Colonic mucosa (tissue), 4 donors: ENCODE measurements at places on chromosomes 7 and 10. TPM values are rescaled to one million over a fixed set of nuclear protein-coding genes. Genes with fewer than 3 reads are reported as not detected.

GRCh38 chr10:75351637-75352036 lies 49.9 kb downstream of the ZNF503 start:
- no peak overlapping the region for H3K4me3 ChIP-seq
- H3K4me1 ChIP-seq = no peaks in the 10 kb centered on the region
- DNase-seq = no peak
- H3K36me3 ChIP-seq = no peaks in the 10 kb centered on the region
- H3K27me3 ChIP-seq = no peaks in the 10 kb centered on the region

DNA sequence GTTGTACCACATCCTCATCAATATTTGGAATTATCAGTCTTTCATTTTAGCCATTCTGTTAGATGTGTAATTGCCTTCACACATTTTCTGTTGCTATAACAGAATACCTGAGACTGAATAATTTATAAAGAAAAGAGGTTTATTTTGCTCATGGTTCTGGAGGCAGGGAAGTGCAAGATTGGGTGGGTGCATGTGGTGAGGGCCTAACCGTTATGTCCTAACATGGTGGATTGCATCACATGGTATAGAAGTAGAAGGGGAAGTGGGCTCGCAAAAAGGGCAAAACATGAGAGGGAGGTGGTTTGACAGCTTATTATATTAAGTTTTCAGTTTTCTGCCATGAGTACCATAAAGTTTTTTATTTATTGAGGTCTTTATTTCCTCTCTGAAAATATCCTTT lies 452.0 kb downstream of the ARL4A start:
- DNase-seq = no peak
- no peaks in the 10 kb centered on the region for H3K36me3 ChIP-seq
- no peaks in the 10 kb centered on the region for H3K4me1 ChIP-seq

DNA sequence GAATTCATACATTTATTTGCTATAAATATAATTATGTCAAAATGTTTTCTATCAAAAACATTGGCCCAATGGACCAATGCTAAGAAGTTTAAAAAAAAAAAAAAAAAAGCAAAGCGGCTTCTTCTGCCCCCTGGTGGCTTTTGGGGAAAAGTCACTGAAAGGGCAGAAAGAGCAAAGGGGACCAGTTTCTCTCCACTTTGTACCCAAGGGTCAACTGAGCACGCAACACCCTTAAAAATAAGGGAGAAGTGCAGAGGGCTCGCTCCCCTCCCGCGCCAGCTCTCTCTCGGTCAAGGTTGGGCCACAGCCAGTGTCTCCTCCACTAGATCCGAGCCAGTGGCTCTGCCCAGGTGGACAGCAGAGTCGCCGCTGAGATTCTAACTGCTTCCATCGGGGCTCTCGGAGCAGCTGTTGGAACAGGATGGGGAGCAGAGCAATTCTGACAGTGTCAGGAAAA lies 136.4 kb upstream of the FGFR2 start:
- H3K36me3 ChIP-seq = no peaks in the 10 kb centered on the region
- H3K4me1 ChIP-seq = no peaks in the 10 kb centered on the region
- peaks cover 10% of the 10 kb centered on the region for H3K27me3 ChIP-seq
- H3K4me3 ChIP-seq = no peak overlapping the region
- no peak for DNase-seq
- H3K27ac ChIP-seq = no peak overlapping the region

The ACSM6 gene
- total RNA-seq = not detected

The TMEM184A gene
- total RNA-seq = 35.8 TPM

The AGR2 gene
- total RNA-seq = 1,572 TPM

- peak overlapping the region; percentile 86 for H3K4me3 ChIP-seq
- H3K4me1 ChIP-seq = no peaks in the 10 kb centered on the region
- peak overlapping the region; percentile 96 for H3K27ac ChIP-seq
- H3K36me3 ChIP-seq = no peaks in the 10 kb centered on the region
- peak; percentile 30 for DNase-seq
- no peaks in the 10 kb centered on the region for H3K27me3 ChIP-seq
Measured at GRCh38 chr10:31930023-31930751, 1.6 kb upstream of the ARHGAP12 start.

The FGF8 gene
- total RNA-seq = not detected

DNA sequence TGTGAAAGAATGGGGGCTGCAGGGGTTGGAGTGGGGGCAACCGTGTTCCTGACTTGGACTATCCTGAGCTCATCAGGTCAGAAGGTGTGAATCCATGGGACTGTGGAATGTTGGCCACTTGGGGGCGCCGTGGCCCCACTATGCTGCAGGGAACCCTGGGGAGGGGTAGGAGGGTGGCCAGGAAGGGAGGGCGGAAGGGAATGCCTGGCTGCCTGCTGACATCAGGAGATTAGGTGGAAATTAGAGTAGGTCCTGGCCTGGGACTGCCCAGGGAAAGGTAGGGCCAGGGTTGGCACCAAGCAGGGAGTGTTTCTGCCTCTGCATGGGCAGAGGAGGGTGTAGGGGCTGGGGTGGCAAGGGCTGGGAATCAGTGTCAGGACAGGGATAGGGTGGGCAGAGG lies 65.8 kb upstream of the PRSS58 start:
- H3K4me1 ChIP-seq = no peaks in the 10 kb centered on the region
- no peak overlapping the region for H3K4me3 ChIP-seq
- no peak for DNase-seq

- DNase-seq = no peak
- H3K36me3 ChIP-seq = no peaks in the 10 kb centered on the region
- H3K27ac ChIP-seq = no peak overlapping the region
- no peaks in the 10 kb centered on the region for H3K27me3 ChIP-seq
- no peaks in the 10 kb centered on the region for H3K4me1 ChIP-seq
- H3K4me3 ChIP-seq = no peak overlapping the region
Measured at GRCh38 chr10:83994325-83994724, 145.0 kb upstream of the GHITM start.

GRCh38 chr7:125484755-125485154 lies 555.1 kb upstream of the POT1 start:
- H3K27ac ChIP-seq = no peak overlapping the region
- H3K4me1 ChIP-seq = no peaks in the 10 kb centered on the region
- H3K27me3 ChIP-seq = no peaks in the 10 kb centered on the region
- H3K36me3 ChIP-seq = no peaks in the 10 kb centered on the region
- no peak overlapping the region for H3K4me3 ChIP-seq
- no peak for DNase-seq

GRCh38 chr7:27346531-27347275 lies 104.1 kb downstream of the EVX1 start:
- H3K27ac ChIP-seq = peak overlapping the region; percentile 38
- peaks cover 4% of the 10 kb centered on the region for H3K4me1 ChIP-seq
- no peaks in the 10 kb centered on the region for H3K27me3 ChIP-seq
- H3K36me3 ChIP-seq = no peaks in the 10 kb centered on the region

- H3K27ac ChIP-seq = no peak overlapping the region
- H3K4me3 ChIP-seq = no peak overlapping the region
- no peaks in the 10 kb centered on the region for H3K27me3 ChIP-seq
- DNase-seq = no peak
Measured at GRCh38 chr10:48574817-48575380, 30.0 kb downstream of the ARHGAP22 start.

- H3K27ac ChIP-seq = no peak overlapping the region
- no peak overlapping the region for H3K4me3 ChIP-seq
- H3K4me1 ChIP-seq = no peaks in the 10 kb centered on the region
- no peak for DNase-seq
Measured at GRCh38 chr7:98831641-98832221, 38.1 kb downstream of the TMEM130 start.

The OR2A12 gene
- not detected for total RNA-seq

- no peaks in the 10 kb centered on the region for H3K4me1 ChIP-seq
- H3K27me3 ChIP-seq = peaks cover 95% of the 10 kb centered on the region
- DNase-seq = no peak
- H3K36me3 ChIP-seq = no peaks in the 10 kb centered on the region
- H3K4me3 ChIP-seq = no peak overlapping the region
- no peak overlapping the region for H3K27ac ChIP-seq
Measured at GRCh38 chr7:155460926-155461613, 3.1 kb downstream of the EN2 start.

GRCh38 chr7:23811540-23811939 lies 101.5 kb downstream of the STK31 start:
- no peaks in the 10 kb centered on the region for H3K27me3 ChIP-seq
- H3K4me1 ChIP-seq = no peaks in the 10 kb centered on the region
- H3K27ac ChIP-seq = no peak overlapping the region
- no peak for DNase-seq
- no peak overlapping the region for H3K4me3 ChIP-seq

GRCh38 chr7:107506674-107507339 lies 37.0 kb downstream of the GPR22 start:
- H3K27me3 ChIP-seq = no peaks in the 10 kb centered on the region
- H3K36me3 ChIP-seq = no peaks in the 10 kb centered on the region
- peak overlapping the region; percentile 68 for H3K27ac ChIP-seq
- peak; percentile 91 for DNase-seq

The PIP gene
- not detected for total RNA-seq

- no peaks in the 10 kb centered on the region for H3K4me1 ChIP-seq
- no peak overlapping the region for H3K4me3 ChIP-seq
- H3K27ac ChIP-seq = no peak overlapping the region
- no peaks in the 10 kb centered on the region for H3K27me3 ChIP-seq
Measured at GRCh38 chr7:106793015-106793975, 71.8 kb upstream of the PIK3CG start.

DNA sequence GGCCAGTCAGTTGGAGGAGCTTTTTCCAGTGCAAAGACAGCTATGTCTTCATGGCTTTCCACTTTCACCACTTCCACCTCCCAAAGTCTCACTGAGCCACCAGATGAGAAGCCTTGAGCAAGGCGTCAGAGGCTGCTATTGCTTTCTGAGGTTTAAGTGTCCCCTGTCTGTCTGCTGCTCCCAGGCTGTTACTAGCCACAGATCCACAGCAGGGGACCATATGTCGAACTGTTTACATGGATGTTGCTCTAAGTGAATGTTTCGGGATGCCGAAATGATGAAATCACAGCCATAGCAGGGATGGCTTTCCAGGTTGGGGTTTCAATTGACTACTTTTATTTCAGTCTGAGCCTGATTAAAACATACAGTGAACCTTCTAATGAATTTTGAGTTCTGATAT lies 88.5 kb downstream of the AVL9 start:
- H3K27me3 ChIP-seq = no peaks in the 10 kb centered on the region
- H3K36me3 ChIP-seq = peaks cover 3% of the 10 kb centered on the region
- DNase-seq = no peak
- no peak overlapping the region for H3K4me3 ChIP-seq
- no peak overlapping the region for H3K27ac ChIP-seq

GRCh38 chr7:45919231-45919784 lies 1.8 kb downstream of the IGFBP3 start:
- no peaks in the 10 kb centered on the region for H3K36me3 ChIP-seq
- no peak for DNase-seq
- no peak overlapping the region for H3K4me3 ChIP-seq
- peaks cover 37% of the 10 kb centered on the region for H3K27me3 ChIP-seq
- H3K27ac ChIP-seq = no peak overlapping the region
- H3K4me1 ChIP-seq = no peaks in the 10 kb centered on the region

The TMEM236 gene
- total RNA-seq = 16.6 TPM

The HOXA7 gene
- total RNA-seq = 24.4 TPM

The WDR37 gene
- total RNA-seq = 18.6 TPM

The CHN2 gene
- 19.8 TPM for total RNA-seq

- no peak overlapping the region for H3K27ac ChIP-seq
- H3K4me3 ChIP-seq = no peak overlapping the region
- H3K27me3 ChIP-seq = no peaks in the 10 kb centered on the region
- no peaks in the 10 kb centered on the region for H3K36me3 ChIP-seq
- H3K4me1 ChIP-seq = no peaks in the 10 kb centered on the region
Measured at GRCh38 chr7:87506246-87507180, 31.0 kb upstream of the ABCB4 start.

The PIK3AP1 gene
- 12.4 TPM for total RNA-seq

- no peak overlapping the region for H3K4me3 ChIP-seq
- H3K27ac ChIP-seq = no peak overlapping the region
- no peaks in the 10 kb centered on the region for H3K36me3 ChIP-seq
- H3K4me1 ChIP-seq = no peaks in the 10 kb centered on the region
- no peak for DNase-seq
- no peaks in the 10 kb centered on the region for H3K27me3 ChIP-seq
Measured at GRCh38 chr10:97517778-97518300, 19.1 kb downstream of the UBTD1 start.

- H3K27ac ChIP-seq = no peak overlapping the region
- no peaks in the 10 kb centered on the region for H3K36me3 ChIP-seq
- DNase-seq = no peak
- no peaks in the 10 kb centered on the region for H3K4me1 ChIP-seq
- H3K27me3 ChIP-seq = no peaks in the 10 kb centered on the region
Measured at GRCh38 chr7:22640269-22640668, 86.7 kb upstream of the IL6 start.

The ERVW-1 gene
- total RNA-seq = not detected

The BBIP1 gene
- total RNA-seq = 19.1 TPM

The FANK1 gene
- total RNA-seq = 6.9 TPM

GRCh38 chr7:44385434-44386138 lies 60.2 kb upstream of the CAMK2B start:
- H3K36me3 ChIP-seq = peaks cover 9% of the 10 kb centered on the region
- H3K27me3 ChIP-seq = no peaks in the 10 kb centered on the region
- peak; percentile 12 for DNase-seq
- no peak overlapping the region for H3K27ac ChIP-seq

- H3K4me3 ChIP-seq = no peak overlapping the region
- H3K27me3 ChIP-seq = no peaks in the 10 kb centered on the region
- H3K4me1 ChIP-seq = no peaks in the 10 kb centered on the region
- H3K36me3 ChIP-seq = no peaks in the 10 kb centered on the region
Measured at GRCh38 chr7:1311406-1312135, 78.9 kb downstream of the UNCX start.

DNA sequence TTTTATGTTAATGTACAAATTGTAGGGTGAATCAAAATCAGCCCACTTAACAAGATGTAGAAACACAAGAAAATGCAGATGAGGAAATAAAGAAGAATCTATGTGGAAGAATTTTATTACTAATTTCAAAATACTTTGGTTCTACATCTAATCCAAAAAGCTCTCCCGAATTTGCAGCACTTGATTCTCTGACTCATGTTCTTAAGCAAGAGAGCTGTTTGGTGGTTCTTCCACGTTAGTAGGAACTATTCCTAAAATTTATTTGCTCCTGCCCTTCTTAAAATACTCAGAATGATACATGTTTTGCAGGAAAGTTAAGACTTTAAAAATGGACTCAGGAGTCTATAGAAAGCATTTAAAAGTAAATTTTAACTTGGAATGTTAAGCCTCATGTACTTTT lies 91.8 kb downstream of the ZMYND11 start:
- H3K36me3 ChIP-seq = no peaks in the 10 kb centered on the region
- no peak for DNase-seq
- no peak overlapping the region for H3K27ac ChIP-seq
- H3K27me3 ChIP-seq = no peaks in the 10 kb centered on the region
- H3K4me1 ChIP-seq = no peaks in the 10 kb centered on the region
- H3K4me3 ChIP-seq = no peak overlapping the region

GRCh38 chr7:50661345-50662040 lies 96.3 kb upstream of the DDC start:
- H3K4me1 ChIP-seq = peaks cover 3% of the 10 kb centered on the region
- DNase-seq = no peak
- H3K4me3 ChIP-seq = no peak overlapping the region
- no peak overlapping the region for H3K27ac ChIP-seq

The CYP2E1 gene
- total RNA-seq = 0.90 TPM

The DPP6 gene
- total RNA-seq = 0.17 TPM

The OR2A1 gene
- not detected for total RNA-seq

GRCh38 chr10:70693619-70694335 lies 21.5 kb downstream of the ADAMTS14 start:
- peak overlapping the region; percentile 27 for H3K27ac ChIP-seq
- no peak for DNase-seq
- no peak overlapping the region for H3K4me3 ChIP-seq
- no peaks in the 10 kb centered on the region for H3K4me1 ChIP-seq

The MYPN gene
- total RNA-seq = 0.07 TPM

The ITIH5 gene
- total RNA-seq = 2.2 TPM
